ENCODE measurements at places on chromosomes 16 and 17.
A peak's percentile ranks its signal among the peaks of the same experiment; 100 is the strongest.

DNA sequence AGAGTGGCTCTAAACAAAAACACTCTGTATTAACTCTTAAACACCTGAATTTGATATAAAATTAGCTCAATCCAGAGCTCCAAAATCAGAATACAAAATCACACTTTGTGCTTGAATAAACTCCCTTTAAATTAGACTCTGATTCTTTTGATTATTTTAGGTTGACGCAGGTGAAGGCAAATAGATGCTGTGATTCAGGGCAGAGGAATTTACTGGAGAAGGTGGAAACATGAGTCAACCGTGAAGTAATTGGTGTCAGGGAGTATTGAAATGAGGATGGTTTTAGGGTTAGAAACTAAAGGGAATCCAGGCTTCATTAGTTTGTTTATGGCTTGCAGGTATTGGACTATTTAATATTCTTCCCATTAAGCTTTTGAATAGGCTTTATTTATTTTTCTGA lies 37.1 kb upstream of the TEKT1 start:
- DNase-seq = no peak

GRCh38 chr17:42055027-42055426 lies 4.6 kb upstream of the C17orf113 start:
- DNase-seq = no peak

- DNase-seq = no peak
These were observed 18.2 kb downstream of the RHOT1 start for GRCh38 chr17:32160526-32160925.

- DNase-seq = no peak
These were observed 26.4 kb upstream of the ARL4D start for GRCh38 chr17:43372273-43372911.

- DNase-seq = peak; percentile 57
These were observed at the start of gene NTN1 for GRCh38 chr17:9021158-9021991. Gene NTN1 (plus strand): TSS chr17:9021510. CDS start chr17:9022374, 864 bp downstream.

- no peak for DNase-seq
These were observed 126.9 kb upstream of the HS3ST2 start for GRCh38 chr16:22687031-22687530.

- DNase-seq = no peak
These were observed 172.5 kb downstream of the RPTOR start for GRCh38 chr17:80716986-80717719.

- DNase-seq = no peak
These were observed 218.1 kb upstream of the FOXF1 start for GRCh38 chr16:86292171-86292775.

DNA sequence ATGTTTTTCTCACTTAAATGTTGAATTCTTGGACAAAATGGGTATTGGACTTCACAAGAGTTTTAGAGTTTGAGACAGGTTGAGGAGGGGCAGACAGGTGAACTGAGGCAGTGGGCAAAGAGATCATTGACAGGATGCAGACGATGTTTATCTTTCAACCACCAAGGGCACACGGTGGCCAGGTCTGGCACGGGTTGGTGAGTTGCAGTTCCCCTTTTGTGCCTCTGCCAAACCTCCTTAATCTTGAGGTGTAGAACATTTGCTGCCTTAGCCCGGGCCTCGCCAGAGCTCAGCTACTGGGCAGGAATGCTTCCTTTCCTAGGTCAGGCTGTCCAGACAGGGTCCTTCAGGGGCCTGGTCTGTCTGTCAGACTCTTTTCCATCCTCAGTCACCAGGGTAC lies 567.4 kb upstream of the SOX9 start:
- no peak for DNase-seq

GRCh38 chr16:25785361-25785760 lies 93.6 kb downstream of the HS3ST4 start:
- no peak for DNase-seq

DNA sequence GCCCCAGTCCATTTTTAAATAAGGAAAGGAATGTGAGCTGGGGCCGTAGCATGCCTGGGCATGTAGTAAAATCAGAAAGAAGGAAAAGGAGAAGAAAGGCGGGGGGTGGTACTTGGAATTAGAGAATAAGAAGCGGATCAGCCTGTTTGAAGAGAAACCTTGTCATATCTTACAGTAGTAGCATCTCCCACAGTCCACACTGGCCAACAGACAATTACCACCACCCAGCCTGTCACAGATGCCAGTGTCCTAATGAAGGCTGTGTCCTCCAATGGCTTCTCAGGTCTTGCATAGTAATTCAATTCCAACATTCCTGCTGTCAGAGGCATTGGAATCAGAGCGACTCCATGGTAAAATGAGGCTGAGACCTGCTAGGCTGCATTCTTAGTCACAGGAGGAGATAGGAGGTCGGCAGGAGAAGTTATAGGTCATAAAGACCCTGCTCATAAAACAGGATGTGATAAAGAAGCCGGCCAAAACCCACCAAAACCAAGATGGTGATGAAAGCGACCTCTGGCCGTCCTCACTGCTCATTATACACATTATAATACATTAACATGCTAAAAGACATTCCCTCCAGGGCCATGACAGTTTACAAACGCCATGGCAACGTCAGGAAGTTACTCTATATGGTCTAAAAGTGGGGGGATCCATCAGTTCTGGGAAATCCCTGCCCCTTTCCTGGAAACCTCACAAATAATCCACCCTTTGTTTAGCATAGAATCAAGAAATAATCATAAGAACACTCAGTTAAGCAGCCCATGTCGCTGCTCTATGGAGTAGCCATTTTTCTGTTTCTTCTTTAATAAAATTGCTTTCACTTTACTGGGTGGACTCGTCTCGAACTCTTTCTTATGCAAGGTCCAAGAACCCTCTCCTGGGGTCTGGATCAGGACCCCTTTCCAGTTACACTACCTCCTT lies 9.6 kb upstream of the AKAP10 start:
- no peak for DNase-seq

DNA sequence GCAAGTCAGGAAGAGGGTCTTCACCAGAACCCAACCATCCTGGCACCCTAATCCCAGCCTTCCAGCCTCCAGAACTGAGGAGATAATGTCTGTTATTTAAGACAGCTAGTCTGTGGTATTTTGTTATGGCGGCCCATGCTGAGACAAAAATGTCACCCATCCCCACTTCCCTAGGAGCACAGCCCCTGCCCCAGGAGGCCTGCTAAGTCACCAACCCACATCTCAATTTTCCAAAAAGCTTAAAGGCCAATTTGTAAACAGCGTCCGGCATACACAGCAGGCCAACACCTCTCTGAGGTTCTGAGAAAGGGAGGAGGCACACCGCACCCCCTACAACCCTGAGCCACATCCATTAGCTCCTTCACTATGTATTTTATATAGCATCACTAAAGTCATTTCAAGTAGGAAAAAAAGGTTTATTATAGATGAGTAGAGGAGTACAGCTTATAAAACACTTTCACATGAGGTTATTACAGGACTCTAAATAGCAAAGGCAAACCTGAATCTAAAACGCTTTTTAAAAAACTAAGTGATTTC lies 6.9 kb downstream of the TMEM170A start:
- no peak for DNase-seq

DNA sequence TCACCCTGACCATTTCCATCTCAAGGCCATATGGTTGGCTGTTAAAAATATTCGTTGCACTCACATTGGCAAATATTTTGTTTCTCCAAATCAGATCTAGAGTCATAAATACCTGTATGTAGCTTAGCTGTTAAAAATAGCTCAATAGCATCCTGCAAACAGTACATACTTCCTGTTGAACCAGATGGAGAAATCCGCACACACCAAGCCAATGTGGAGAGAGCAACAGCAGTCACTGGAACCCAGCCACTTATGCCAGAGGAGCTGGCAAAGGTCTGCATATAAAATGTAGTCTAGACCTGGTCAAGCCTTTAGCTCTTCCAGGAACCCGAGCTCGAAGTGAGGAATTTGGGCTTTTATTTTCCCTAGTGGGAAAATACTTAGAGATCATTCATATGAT lies 146.4 kb upstream of the KCNJ16 start:
- no peak for DNase-seq

- no peak for DNase-seq
These were observed 3.5 kb downstream of the CTRB1 start for GRCh38 chr16:75222271-75222783.

GRCh38 chr16:66211651-66212050 lies 154.8 kb upstream of the CDH5 start:
- DNase-seq = no peak

DNA sequence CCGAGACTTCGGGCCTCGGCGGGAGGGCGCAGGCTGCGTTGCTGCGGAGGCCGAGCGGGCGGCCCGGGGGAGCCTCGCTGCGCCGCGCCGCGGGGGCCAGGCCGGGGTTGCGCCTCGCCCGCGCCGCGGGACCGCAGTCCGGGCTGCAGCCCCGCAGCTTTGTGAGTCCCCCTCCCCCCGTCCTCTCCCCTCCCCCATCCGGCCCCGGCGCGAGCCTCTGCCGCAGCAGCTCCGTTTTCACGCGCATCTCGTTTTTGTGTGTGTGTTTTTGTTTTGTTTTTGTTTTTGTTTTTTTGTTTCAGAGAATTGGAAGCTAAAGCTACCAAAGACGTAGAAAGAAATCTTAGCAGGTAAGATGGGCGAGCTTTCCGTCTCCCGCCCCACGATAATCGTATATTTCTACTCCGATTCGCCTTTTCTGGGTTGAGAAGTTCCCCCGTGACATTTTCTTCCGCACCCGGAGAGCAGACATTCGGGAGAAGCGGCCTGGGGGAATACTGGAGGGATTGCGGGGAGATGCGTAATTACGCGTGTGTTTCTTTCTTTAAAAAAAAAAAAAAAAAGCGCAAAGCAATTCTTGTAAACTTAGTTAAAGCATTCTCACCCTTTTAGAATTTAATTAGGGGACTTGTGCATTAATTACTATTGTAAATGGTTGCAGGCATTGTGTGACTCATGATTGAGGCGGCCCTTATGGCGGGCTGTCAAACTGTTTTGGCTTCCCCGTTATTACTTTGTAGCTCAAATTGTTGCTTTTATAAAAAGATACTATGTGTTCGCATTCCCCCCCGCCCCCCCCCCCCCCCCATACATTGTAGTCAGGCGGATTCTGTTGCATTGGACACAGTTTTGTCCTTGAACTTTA lies 732 bp downstream of the TNRC6A start:
- DNase-seq = peak; percentile 42

GRCh38 chr16:86122681-86123342 lies 223.8 kb downstream of the IRF8 start:
- no peak for DNase-seq

DNA sequence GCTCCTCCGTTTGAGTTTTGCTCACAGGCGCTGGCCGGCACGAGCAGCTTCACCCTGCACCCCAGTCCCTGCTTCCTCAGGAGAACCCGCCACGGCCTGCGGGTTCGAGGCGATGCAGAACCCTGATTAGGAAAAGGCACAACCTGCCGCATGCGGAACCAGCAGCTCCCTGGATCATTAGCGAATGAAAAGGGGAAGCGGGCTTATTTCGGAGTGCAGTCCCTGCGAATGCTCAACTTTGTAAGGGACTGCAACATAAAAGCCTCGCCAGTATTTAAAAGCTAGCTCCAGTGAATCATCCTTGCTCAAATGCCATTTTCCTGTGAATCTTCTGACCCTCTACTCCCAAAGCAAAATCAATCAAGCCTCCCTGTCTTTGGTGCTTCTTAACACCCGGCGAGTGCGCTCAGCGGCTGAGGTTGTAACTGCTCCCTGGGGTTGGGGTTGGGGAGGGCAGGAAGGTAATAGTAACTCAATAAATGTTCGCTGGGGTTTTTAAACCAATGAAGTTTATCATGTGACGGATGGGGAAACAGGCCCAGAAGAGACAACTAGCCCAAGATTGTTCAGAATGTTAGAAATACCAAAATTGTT lies 678 bp upstream of the AKAP10 start:
- no peak for DNase-seq

DNA sequence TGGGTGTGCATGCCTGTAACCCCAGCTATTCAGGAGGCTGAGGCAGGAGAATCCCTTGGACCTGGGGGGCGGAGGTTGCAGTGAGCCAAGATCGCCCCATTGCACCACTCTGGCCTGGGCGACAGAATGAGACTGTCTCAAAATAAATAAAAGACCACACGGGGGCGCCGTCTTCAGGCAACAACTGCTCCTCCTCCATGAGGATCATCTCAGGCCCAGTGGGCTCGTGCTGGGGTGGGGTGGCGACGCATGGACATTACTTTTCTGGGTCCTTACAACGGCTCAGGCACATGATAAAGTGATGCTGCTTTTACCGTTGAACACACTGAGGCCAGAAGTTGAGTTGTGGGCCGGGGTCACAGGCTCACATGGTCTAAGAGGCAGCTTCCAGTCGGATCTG lies 56.2 kb downstream of the PRMT7 start:
- peak; percentile 40 for DNase-seq

DNA sequence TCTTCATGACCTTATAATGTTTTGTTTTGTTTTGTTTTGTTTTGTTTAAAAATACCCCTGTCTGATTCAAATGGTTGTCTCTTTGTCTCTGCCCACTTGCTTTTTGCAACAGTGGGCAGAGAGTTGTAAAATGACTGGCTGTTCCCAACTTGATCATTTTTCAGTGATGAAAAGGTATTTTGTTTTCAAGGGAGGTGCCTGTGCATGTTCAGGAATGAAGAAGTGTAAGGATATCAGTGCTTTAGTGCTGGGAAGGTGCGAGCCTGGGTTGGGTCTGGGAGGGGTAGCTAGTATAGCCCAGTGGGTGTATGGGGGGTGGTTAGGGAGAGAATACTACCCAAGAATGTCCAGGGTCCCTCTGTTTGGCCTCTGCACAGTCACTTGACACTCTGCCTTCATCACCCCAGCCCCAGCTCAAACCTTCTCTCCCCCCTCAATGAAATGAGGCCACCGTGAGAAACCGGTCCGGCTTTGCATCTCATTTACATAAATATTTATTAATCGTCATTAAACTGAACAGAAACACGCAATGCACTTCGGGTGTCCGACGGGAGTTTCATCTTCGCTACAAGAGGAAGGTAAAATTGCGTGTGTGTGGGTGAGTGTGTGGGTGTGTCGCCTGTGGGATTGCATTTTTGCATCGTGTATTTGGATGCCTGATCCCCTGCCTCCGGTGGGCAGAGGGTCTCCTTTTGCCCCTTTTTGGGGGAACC lies 4.3 kb downstream of the NEUROD2 start:
- DNase-seq = no peak

DNA sequence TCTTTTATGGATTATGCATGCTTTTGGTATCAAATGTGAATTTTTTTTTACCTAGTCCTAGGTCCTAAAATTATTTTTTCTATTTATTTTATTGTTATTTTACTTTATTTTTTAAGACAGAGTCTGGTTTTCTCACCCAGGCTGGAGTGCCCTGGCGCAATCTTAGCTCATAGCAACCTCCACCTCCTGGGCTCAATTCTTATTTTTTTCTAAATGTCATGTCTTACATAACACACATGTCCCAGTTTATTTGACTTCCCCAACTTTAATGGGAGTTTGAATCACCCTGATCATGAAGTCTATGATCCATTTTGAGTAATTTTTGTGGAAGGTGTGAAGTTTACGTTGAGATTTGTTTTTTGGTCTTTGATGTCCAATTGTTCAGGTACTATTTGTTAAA lies 3.3 kb upstream of the CCL18 start:
- DNase-seq = no peak

All from CD4-positive, alpha-beta T cell treated with Interleukin-12 subunit alpha and Interleukin-12 subunit beta, for 1 hour (primary cell).